Hematopoietic multipotent progenitor cell treated with erythropoietin and hydrocortisone succinate and interleukin-3 and kit ligand, for 17 days (in vitro differentiated cells): ENCODE measurements at places on chromosomes 12 and 14.

DNA sequence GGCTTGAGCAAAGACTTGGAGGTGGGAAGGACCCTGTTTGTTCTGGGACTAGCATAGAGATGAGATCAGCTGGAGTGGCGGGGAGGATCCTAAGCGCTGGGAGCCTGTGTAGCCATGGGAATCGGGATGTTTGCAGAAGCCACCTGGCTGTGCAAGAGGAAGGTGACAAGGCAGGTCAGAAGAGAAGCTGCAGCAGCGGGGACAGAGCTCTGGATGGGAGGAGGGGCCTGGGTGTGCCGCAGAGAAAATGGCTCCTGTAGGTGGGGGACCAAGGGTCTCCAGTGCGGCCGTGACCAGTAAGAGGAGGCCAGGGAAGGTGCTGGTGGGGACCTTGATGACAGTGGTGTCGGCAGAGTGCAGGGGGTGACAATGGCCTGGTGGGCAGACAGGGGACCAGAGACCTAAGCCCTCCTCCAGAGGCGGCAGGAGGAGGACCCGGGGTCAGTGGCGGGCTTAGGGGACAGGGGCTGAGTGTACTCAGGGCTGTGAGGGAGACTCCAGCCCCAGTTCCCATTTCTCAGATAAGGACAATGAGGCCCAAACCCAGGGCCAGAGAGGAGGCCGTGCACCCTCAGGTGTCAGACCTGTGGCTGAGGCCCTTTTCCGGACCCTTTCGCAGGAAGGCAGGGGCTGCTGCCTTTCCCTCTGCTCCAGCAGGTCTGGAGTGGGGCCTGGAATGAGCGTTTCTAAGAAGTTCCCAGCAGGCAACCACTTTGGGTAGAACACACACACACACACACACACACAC lies 206.6 kb upstream of the RTL1 start:
- DNase-seq: no peak

DNA sequence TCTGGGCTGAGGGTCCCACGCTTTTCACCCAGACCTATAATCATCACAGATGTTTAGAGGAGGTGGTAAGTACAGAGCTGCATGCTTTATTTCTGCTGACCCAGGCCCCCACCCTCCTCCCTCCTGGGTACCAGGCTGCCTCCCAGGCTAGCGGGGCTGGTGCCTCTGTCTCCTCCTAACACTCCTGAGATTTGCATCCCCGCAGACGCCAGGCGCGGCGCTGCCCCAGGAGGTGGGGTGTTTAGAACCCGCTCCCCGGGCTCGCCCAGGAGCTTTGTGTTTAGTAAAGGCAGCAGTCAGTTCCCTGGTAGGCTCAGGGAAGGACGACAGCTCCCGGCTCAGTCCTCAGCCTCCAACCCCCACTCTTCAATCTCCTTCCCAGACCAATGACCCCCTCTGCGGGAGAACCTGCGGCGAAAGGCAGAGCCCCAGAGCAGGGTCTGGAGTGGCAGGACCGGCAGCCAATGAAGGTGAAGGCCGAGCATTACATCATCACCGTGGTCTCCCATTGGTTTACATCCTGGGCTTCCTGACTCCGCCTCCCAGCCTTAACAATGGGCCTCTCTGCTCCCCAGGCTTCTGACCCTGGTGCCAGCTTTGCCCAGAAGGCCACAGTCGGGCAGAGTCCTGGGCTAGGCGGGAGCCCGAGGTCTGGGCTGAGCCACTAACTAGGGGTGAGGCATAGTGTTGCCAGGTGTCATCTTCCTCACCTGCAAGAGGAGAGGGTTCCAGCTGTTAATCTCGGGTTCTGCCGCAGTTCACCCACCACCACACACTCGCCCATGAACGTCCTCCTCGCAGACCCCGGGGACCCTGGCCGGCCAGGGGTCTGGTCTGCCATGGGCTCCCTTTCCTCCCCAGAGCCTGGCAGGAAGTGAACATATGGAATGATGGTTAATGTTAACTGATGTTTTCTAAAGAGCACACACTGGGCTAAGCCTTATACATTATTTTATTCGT lies 57.5 kb downstream of the CALM1 start:
- no peak for DNase-seq

DNA sequence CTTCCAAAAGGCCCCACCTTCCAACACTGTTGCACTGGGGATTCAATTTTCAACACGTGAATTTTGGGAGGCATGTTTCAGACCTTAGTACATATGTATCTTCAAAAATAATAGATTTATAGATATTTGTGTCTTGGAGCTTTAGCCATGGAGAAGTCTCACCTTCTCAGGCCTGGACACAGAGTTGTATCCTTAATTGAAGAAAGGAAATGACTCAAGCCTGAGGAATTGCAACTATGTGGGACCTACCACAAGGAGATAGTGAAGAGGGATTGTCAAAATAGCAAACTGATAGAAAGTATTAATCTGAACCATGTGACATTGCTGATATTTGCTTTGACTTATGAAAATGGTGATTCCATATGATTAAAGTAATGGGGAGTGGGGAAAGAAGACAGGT lies 89.8 kb downstream of the ACSS3 start:
- DNase-seq: no peak

- DNase-seq: no peak
Observed at GRCh38 chr14:29724991-29725390, 202.7 kb downstream of the PRKD1 start.

DNA sequence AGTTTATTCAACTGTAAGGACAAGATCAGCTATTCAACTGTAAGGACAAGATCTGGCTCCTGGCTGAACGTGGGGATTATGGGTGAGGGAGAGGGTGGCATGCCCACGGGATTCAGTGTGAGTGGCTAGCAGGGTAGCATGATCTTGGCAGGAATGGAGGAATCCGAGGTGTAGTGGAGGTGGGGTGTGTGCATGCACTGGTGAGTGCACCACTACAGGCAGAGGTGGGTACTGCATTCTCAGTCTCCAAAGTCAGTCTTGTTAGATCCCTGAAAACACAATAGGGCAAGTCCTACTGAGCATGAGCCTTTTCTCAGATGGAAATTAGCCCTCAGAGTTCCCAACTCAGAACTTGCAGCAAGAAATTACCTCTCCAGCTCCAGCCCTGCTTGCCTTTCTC lies 32.2 kb upstream of the DCD start:
- no peak for DNase-seq

GRCh38 chr12:82931349-82932116 lies 244.8 kb downstream of the TMTC2 start:
- no peak for DNase-seq

GRCh38 chr14:72957213-72957612 lies 30.9 kb downstream of the DCAF4 start:
- DNase-seq: no peak
